ENCODE measurements at places on chromosomes 7 and 10.

DNA sequence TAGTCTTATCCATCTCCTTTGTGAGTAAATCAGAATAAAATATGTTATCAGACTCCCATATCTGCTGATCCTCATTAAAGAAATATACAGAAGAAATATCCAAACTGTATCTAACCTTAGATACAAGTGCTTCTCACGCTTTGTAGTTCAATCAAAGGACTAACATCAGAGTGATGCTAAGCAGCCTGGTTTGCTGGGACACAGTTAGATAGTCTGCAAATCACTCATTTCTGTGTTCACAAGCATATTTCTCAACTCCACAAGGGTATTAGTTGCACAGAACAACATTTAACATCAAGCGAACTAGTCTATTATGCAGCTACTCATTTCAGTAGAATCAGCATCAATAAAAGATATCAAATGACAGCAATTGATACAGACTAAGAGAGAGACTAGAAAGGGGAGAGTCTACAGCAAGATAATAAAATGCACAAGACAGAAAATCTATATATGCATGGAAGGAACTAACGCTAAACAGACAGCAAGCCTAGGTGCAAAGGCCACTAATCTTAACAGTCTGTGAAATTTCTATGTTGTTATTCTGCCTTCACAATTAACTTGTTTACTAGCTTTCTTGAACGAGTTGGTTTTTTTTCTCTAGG lies 30.0 kb downstream of the DNAJC12 start:
- no peak for DNase-seq

DNA sequence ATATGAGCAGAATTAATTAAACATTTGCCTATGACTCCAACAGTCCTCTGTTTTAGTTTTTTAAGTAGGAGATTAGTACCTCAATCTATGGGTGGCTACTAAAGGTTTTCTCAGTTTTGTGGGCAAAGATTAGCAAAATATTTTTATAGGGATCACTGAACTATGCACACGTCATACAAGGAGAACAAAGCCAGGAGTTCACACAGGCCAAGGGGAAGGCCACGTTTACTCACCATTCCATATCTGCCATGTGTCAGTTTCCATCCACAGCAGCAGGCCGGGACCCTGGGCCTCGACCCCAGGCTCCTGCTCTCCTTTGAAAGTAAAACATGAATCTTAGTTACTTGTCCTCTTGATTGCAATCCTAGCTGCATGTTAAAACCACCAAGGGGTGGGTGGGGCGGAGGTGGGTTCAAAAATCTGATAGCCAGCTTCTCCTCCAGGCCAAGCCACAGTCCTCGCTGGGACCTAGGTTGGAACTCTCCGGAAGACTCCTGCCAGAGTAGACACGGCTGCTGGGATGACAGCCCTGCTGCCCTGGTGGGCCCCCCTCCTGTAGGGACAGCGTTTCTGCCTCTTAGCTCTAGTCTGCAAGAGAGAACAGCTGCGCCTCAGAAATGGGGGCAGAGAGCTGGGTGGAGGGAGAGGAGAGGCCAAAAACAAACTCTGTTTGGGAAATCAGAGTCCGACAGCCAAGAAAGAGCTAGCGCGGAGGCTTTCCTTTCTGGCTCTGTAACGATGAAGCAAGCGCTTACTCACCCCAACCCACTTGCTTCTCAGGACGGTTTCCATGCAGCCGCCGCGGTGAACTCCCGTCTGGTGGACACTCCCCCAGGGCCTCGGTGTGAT lies 35.6 kb downstream of the PITRM1 start:
- DNase-seq, result no peak

GRCh38 chr10:61900829-61901792 lies at the start of gene ARID5B:
Gene ARID5B (plus strand): TSS chr10:61901699. CDS start chr10:61901710, 11 bp downstream.
- peak; percentile 76 for DNase-seq

- DNase-seq, result no peak
Observed at GRCh38 chr10:32793033-32793432, 165.0 kb downstream of the ITGB1 start.

DNA sequence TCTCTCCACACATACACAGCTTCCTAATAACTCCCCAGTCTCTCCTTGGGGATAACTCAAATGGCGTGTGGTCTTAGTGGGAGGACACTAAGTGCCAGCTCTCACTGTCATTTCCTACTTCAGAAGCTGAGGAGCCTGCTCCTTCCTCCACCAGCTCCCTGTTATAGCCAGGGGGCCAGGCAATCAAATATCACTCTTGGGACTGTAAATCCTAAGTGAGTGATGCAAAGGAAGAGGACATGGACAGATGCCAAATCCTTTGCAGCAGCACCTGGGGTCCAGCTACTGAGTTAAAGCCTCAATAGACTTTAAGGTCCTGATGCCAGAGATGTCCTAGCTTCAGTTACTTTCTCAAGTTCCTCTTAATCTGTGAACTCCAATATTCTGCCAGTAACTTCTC lies 34.1 kb downstream of the SEM1 start:
- DNase-seq, result no peak

DNA sequence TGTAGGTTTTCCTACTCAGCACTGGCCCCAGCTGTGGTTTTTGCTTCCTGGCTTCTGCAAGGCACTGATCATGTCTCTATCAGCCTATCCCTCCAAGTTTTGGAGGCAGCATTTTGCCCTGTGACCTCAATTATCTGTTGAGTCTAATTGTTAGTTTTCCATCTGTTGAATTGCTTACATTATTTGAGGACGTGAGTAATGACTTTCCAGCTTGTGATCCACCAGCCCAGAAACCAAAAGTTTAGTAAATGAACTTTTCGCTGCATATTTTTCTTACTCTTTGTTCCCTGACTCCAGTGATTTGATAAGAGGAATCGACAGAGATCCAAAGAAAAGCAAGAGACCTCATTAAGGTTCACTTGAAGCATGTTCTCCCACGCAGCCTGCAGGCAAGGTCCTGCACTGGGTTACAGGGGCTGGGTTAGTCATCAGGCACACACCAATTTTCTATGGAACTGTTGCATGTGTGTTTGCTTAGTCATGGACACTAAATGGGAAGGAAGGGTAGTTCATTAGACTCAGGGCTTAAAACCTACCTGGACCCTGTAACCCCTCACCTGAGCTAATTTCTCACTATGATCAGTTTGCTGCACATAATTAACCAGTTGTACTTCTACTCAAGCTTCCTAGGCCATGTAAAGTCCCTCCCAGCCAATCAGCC lies 57.2 kb downstream of the AKR1E2 start:
- DNase-seq, result no peak

- DNase-seq, result no peak
Observed at GRCh38 chr7:126699707-126700106, 553.0 kb downstream of the GRM8 start.

- no peak for DNase-seq
Observed at GRCh38 chr10:96341219-96342182, 17.3 kb downstream of the OPALIN start.

DNA sequence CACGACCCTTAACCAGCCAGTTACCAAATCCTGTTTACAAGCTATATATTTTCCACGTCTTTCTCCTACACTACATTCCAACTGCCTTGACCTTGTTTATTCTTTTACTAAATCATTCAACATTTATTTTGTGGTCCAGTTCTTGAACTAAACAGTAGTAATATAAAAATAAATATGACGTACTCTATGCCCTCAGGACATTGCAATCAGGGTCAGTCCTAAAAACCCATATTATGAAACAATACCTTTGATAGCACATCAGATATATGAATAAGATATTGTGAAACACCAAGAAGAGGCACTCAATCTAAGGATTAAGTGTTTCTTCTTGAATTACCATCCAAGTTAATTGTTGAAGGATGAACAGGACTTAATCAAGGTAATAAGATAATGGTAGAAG lies 52.5 kb upstream of the WNT16 start:
- no peak for DNase-seq

DNA sequence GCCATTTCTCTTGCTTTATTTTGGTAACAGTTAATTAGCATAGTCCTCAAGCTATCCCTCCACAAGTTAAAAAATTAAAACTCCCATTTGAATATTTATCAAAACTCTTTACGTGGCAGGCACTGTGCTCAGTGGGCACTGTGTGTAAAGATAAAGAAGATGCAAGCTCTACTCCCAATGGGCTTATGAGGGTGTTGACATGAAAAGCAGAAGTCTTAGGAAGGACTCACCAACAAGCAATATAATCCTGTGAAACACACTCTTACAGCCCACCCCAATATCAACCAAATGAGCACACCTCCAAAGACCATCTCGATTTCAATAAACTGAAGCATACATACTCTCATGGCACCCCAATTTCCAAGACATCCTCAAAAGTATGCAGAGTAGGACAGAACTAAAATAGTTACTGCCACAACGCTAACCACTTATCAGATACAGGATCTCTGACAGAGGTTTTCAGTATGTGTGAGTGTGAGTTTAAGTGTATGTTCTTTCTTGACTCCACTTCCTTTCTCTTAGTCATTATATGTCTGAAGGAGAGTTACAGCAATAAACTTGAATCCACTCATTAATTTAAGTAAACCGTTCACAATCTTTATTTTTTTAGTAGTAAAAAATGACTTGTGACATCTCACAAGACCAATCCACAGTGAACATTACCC lies 120.0 kb downstream of the PDE1C start:
- DNase-seq, result no peak

- DNase-seq, result no peak
Observed at GRCh38 chr7:139909379-139910050, 80.5 kb downstream of the TBXAS1 start.

DNA sequence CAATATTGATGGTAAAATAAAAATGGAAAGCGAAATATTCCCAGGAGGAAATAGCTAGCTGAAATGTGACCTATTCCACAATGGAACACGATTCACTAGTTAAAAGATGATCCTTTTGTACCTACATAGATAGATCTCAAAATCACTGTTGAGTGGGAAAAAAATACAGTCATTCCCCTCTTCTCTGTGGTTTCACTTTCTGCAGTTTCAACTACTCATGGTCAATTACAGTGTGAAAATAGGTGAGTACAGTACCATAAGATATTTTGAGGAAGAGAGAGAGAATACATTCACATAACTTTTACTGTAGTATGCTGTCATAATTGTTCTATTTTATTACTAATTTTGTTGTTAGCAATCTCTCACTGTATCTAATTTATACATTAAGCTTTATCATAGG lies 56.0 kb upstream of the COL13A1 start:
- no peak for DNase-seq

- DNase-seq, result no peak
Observed at GRCh38 chr7:6250364-6250833, 22.0 kb downstream of the CYTH3 start.

DNA sequence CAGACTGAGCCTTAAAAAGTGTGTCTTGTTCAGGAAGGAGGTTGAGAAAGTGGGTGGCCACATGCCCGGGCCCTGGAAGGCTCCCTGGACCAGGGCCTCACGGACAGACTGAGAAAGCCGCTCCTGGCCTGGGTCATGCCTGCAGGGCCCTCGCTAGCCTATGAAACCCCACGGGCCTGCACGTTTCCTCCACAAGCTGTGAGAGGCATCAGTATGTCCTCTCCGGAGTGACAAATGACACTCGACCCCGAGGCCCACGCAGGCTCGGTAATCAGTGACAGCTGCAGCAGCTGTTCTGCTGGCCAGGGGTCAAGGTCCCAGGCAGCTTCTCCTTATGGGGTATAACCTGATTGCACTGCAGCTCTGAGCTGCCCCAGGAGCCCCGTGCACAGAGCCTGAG lies 47.6 kb downstream of the ASB13 start:
- no peak for DNase-seq

- DNase-seq, result peak; percentile 96
Observed at GRCh38 chr10:14617852-14618251, 156.8 kb downstream of the FAM107B start.

DNA sequence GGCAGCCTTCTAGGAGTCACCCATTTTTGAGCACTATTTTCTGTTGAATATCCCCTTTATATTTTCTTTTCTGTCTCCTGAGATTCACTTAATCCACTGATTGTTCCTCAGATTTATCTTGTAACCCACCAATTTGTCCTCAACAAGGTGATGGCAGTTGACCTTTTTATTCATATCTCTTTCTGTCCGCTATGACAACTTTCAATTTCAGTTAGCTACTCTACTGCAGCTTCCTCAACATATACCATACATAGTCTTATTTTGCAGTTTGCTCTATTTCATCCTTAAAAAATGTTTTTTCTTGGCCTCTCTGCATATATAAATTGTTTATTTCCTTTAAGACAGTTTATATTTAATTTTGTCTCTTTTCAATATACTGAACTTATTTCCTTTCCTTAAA lies 101.3 kb downstream of the THSD7A start:
- no peak for DNase-seq

- DNase-seq, result peak; percentile 62
Observed at GRCh38 chr7:18829858-18830285, 287.6 kb downstream of the TWIST1 start.

DNA sequence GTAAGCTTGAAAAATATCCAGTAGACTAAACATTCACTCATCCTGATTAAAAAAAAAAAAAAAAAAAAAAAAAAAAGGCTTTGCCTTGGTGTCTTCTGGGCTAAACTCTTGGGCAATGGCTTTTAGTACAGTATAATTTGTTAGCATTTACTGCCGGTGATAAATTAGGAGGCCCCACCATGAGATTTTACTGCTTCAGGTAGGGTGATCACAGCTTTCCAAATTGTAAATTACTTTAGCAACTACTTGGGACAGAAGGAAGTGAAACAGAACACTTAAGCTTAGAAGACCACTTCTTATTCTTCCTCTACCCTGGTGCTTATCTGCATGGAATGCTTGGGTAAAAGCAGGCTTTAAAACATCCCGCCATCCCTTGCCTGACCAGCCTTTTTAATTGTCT lies 152.1 kb downstream of the HIBADH start:
- no peak for DNase-seq

- no peak for DNase-seq
Observed at GRCh38 chr10:58107506-58107905, 160.2 kb downstream of the IPMK start.

DNA sequence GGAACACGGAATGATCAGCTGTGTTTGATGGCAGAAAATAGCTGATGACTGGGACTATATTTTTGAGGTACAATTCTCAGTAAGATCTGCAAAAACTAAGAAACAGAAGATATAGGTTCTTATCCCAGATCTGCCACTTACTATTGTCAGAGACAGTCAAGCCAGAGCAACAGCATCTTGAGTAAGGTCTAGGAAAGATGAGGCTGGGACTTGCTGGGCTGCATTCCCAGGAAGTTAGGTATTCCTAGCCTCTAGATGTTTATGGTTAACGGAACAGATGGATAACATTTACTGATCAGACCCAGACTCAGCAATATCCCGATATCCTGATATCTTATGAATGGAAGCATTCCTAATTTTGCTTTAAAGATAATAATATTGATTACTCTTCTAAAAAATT lies 68.7 kb upstream of the DNAJB12 start:
- no peak for DNase-seq

DNA sequence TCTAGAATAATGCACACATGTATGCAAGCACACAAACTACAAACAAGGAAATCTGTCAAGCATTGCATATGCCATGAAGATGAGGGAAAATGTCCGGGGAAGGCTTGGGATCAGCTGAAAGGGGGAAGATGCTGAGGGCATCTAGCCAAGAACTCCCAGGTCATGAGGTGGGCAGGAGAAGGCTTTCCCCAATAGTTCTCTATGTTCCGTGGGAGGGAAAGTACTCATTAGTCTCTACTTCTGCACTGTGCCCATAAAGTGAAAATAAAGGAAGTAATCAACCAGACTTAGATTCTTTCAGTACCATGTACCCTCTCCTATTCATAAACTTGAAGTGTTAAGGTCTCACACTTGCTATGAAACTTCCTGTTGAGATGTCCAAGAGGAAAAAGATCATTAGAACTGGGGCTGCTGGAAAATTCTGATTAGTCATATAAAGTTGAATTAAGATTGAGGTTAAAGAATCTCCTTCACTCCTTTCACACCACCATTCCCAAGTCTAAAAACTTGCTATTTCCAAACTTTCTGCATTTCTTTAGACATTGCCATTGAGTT lies 17.1 kb upstream of the LIPF start:
- peak; percentile 51 for DNase-seq

- DNase-seq, result no peak
Observed at GRCh38 chr10:60757420-60757895, 20.8 kb upstream of the CDK1 start.

Data from inflammatory macrophage treated with lipopolysaccharide for 4 hours (primary cell).